NCI-H187 treated with DMSO at 0.1 percent for 48 hours (cell line): ENCODE measurements at places on chromosomes 6 and 20.

- DNase-seq = no peak
These were observed 75.3 kb upstream of the RIPOR2 start for GRCh38 chr6:25010902-25011625.

DNA sequence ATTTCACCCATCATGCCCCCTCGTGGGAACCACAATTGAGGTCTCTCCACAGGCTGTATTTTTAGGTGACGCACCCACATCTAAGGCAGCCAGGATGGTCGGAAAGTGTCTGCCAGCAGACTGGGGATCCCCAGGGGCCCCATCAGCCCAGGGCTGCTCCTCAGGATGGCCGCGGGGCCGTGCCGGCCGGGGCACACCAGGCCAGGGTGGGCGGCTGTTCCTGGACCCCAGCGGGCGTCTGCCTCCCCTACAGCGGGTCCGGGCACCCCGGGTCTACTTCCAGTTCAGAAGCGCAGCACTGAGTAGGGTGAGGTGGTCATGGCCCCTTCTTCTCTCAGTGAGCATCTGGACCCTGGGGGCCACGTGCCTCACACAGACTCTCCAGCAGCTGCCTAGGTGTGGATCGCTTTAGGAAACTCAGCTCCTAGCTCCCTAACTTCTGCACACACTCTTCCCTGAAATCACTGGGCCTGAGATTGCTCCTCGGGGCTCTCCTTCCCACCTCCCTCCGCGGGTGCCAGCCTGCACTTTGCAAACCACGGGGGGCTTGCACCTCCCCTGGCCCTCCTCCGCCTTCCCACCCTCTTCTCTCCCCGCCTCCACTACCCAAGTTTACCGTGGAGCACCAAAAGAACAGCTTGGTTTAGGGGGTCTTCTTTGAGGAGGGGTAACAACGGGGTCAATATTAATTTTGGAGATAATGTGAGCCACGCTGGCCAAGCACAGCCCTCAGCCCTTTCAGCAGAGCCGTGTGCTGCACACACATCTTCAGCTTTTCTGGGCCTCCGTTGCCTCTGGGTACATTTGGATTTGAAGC, 14.2 kb upstream of the FOXC1 start:
- DNase-seq = no peak

DNA sequence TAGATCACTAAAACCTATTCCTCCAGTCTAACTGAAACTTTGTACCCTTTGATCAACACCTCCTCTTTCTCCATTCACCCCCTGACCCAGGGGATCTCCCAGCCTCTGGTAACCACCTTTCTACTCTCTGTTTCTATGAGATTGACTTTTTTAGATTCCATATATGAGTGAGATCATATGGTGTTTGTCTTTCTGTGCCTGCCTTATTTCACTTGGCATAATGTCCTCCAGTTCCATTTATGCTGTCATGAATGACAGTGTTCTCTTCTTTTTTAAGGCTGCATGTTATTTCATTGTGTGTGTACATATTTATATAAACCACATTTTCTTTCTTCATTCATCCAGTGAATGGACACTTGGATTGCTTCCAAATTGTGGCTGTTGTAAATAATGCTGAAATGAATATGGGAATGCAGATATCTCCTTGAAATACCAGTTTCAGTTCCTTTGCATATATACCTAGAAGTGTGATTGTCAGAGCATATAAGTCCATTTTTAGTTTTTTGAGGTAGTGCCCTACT, 57.7 kb downstream of the DHX35 start:
- DNase-seq = no peak

DNA sequence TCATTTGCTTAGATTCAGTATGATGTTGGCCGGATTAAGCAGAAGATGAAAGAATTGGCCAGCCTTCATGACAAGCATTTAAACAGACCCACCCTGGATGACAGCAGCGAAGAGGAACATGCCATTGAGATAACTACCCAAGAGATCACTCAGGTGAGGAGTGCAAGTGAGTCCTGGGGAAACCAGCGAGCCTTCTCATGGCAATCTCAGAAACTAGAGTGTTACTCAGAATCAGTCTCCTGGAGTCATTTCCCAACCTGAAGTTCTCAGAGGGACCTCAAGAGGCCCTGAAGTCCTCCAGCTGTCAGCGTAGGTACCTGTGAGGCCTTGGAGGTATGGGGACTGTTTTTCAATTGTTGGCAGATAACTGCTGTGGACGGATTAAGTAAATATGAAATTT, 16.9 kb downstream of the STX16 start:
- no peak for DNase-seq

DNA sequence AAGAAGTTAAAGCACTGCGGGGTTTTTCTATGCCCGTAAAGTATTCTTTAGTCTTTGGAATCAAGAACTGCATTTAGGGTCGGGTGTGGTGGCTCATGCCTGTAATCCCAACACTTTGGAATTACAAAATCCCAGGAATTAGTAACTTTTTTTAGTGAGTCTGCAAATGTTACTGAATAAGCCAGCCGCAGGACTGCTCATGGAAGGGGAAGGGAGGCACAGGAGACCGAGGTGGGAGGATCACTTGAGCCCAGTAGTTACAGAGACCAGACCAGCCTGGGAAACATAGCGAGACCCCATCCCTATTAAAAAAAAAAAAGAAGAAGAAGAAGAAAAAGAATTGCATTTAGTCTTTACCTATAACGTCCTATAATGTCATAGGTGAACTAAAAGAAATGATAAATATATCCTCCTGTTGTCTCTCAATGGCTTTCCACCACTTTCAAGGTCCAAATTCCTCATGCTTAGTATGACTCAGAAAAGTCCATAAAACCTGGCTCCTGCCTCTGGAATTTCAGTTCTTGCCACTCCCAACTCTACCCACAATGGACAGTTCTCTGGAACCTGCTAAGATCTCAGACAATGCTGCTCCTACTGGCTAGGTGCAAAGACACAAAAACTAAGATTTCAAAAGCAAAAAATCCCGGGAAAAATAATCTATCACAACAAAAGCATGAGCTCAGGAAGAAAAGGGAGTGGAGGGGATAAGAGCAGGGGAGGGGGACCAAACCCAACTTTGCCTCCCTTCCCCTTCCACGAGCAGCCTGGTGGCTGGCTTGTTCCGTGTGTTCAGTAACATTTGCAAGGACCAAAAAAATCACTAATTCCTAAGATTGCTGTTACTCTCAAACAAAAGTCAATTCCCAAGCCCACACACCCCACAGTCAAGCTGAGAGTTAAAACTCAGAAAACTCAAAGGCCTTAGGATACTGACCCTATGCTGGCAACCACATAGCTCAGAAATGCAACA, 39.0 kb downstream of the B4GALT5 start:
- no peak for DNase-seq
